ENCODE measurements at places on chromosomes 7 and 10.

- no peak for DNase-seq
These were observed 27.5 kb upstream of the EZH2 start for GRCh38 chr7:148911626-148912025.

DNA sequence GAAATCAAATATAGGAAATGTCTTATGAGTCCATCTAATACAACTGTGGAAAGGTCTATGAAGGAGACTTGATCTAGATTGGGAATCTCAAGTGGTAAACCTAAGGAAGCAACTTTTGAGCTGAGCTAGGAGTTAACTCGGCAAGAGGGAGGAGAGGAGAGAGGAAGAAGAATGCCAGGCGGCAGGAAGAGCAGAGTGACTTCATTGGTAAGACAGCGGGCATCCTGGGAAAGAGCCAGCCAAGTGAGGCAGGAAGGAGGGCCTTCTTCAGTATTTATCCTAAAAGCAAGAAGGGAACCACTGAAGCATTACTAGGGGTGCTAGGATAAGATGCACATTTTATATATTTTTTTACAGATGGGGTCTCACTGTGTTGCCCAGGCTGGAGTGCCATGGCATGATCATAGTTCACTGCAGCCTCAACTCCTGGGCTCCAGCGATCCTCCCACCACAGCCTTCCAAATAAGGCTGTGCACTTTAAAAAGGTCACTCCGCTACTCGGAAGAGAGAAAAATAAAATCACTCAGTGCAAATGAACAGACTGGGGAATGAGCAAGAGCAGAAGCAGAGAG lies 2.0 kb downstream of the BCL7B start:
- no peak for DNase-seq

- no peak for DNase-seq
These were observed 18.9 kb downstream of the CALML3 start for GRCh38 chr10:5543623-5544022.

DNA sequence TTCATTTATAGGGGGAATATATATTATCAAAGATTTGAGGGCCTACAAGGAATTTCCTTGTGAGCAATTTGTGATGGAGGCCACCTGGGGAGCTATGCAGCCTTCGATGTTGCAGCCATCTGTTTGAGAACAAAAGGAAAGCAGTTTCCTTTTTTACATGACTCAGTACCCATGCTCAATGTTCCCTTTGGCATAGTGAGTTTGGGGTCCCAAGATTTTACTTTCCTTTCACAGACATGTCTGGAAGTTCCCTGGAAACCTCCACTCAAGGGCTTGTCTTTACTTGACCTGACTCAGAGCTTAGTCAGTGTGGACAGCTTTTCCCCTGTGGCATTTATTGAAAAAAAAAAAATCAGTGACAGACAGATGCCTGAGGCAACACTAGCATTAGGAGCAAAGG lies 73.5 kb upstream of the VIPR2 start:
- no peak for DNase-seq

- DNase-seq, result no peak
These were observed 272.3 kb downstream of the ELFN1 start for GRCh38 chr7:1942243-1942940.

GRCh38 chr7:82091126-82091684 lies 321.4 kb upstream of the HGF start:
- peak; percentile 26 for DNase-seq

GRCh38 chr10:62384447-62385081 lies 10.4 kb downstream of the ZNF365 start:
- no peak for DNase-seq

- peak; percentile 46 for DNase-seq
These were observed 121.4 kb downstream of the CDK14 start for GRCh38 chr7:90717296-90718060.

- DNase-seq, result no peak
These were observed 28.8 kb downstream of the TSPAN15 start for GRCh38 chr10:69480068-69480412.

DNA sequence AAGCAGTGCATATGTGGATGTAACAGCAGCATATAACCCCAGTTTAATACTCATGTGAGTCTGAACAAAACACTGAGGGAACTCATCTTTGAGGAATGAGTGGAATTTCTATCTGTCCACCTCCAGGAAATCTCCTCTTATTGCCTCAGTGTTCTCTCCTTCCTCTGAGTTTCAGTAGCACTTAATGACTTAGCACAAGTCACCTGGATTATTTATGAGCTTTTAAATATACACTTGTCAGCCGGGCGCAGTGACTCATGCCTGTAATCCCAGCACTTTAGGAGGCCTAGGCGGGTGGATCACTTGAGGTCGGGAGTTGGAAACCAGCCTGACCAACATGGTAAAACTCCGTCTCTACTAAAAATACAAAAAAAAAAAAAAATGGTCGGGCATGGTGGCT lies 4.3 kb downstream of the LRRC20 start:
- no peak for DNase-seq

- DNase-seq, result peak; percentile 10
These were observed 205.1 kb upstream of the SEMA3A start for GRCh38 chr7:84399661-84400060.

DNA sequence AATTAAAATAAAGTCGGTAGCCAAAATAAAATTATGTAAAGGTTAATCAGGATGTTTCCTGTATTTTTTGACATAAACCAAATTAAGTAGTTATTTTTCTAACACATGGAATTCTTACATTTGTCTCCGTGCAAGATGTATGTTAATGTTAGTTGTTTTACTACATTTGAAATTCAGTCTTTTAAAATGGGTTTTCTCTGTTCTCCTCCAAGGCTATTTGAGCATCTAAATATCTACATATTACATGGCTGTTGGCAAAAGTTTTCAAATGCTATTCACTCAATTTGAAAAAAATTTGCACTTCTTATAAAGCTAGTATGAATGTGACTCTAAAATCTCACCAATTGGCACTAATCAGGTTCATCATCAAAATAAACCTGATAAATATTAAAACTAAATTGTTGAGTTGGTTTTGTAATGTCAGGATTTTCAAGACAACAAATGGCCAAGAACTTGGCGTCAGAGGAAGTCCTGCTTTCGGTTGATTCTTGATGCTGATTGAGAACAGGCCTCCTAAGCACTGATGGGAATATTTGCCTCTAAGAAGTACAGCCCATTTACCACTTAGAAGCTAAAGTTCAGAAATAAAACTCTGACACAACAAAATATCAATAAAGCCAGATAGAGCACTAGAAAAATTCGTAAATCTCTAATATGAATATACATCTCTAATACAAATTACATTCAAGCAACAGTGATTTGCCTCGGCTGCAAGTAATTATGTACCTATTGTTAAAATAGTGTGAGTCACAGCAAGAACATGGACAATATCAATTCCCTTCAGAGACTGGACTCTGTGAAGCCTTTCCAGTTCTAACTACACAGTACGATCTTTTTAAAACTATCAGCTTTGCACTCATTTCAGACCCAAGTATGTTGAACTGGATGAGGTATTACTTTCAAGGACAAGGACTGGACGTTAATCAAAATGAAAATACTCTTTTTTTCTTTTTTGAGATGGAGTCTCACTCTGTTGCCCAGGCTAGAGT lies 733.1 kb upstream of the C7orf33 start:
- peak; percentile 30 for DNase-seq

DNA sequence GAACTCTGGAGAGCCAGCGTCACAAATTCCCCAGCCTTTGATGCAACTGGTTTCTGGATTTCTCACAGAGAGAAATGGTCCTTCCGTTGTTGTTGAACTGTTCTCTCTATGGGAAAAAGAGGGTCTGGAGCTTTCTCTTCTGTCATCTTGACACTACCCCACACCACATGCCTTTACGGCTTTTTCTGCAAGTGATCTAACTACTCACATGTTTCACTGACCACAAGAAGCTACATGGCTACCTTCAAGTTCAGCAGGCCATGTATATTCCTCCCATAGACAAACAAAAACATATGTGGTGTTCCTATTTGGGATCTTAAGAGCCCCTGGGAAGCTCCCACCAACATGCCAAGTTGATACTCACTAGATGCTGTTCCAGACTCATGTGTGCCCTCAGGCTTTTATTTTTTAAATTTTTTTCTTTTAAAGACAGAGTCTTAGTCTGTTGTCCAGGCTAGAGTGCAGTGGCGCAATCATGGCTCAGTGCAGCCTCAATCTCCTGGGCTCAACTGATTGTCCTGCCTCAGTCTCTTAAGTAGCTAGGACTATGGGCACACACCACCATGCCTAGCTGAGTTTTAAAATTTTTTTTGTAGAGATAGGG lies 72.0 kb downstream of the RNF216 start:
- DNase-seq, result no peak

- no peak for DNase-seq
These were observed 35.4 kb downstream of the BNIP3 start for GRCh38 chr10:131946321-131946751.

DNA sequence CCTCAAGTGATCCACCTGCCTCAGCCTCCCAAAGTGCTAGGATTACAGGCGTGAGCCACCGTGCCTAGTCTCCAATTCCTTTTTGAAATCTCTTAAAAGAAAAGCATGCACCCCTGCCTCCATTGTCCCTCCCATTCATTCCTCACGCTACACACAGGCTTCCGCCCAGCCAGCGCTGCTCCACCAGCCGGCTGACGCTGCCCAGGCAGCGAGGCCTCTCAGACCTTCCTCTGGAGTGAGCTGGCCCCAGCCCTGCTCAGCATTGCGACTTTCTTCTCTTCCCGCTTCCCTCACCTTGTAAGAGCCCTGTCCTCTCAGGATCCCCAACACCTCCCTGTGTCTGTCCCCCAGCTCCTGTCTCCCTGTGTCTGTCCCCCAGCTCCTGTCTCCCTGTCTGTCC lies 23.6 kb downstream of the RGS10 start:
- DNase-seq, result no peak

DNA sequence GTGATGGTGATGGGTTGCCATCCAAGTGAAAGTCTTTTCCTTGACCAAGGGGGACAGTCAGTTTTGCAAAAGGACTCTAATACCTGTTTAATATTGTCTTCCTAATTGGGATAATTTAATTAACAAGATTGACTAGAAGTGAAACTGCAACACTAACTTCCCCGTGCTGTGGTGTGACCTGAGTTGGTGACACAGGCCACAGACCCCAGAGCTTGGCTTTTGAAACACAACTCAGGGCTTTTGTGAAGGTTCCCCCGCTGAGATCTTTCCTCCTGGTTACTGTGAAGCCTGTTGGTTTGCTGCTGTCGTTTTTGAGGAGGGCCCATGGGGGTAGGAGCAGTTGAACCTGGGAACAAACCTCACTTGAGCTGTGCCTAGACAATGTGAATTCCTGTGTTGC lies 6.9 kb downstream of the PPIF start:
- no peak for DNase-seq

GRCh38 chr7:1223196-1223981 lies 9.3 kb upstream of the UNCX start:
- no peak for DNase-seq

DNA sequence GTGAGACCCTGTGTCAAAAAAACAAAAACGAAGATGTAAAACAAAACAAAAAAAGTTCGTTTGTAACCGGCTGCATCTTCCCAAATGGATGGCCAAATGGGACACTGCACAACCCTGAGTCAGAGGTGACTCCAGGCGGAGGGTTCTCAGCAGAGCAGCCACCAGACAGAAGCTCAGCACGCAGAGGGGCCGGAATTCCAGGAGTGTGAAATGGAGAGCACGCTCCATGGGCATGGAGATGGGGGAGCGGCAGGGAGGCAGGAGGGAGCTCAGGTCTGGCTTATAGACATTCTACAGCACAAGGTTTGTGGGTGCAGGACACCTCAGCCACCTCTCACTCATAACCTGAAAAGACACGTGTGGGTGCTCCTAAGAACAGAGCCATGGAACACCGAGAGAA lies 227.0 kb downstream of the MAD1L1 start:
- DNase-seq, result no peak

DNA sequence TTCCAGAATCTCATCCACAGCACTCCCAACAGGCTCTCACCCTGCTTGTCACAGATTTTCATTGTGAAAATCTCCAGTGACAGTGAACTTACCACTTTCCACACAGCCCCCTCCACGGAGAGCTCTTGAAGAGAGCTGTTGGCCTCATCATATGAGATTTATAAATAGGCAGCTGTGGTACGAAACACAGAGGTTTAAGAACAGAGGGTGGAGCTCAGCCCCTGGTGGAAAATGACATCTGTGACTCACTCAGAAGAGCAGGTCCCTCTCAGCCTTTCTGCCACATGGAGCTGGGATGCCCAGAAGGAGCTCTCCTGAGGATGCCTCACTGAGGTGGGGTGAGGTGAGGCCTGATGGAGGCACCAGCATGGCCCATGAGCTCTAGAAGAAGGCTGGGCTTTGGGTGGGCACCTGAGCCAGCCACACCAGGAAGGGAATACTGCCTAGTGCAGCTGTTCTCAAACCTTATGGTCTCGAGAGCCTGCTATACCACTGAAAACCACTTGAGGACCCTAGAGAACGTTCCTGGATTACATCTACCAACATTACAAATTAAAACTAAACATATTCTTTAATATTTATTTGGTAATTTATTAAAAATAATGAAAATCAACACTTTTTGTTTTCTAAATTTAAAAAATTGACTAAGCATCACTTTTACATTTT lies 25.8 kb upstream of the EEPD1 start:
- peak; percentile 20 for DNase-seq

DNA sequence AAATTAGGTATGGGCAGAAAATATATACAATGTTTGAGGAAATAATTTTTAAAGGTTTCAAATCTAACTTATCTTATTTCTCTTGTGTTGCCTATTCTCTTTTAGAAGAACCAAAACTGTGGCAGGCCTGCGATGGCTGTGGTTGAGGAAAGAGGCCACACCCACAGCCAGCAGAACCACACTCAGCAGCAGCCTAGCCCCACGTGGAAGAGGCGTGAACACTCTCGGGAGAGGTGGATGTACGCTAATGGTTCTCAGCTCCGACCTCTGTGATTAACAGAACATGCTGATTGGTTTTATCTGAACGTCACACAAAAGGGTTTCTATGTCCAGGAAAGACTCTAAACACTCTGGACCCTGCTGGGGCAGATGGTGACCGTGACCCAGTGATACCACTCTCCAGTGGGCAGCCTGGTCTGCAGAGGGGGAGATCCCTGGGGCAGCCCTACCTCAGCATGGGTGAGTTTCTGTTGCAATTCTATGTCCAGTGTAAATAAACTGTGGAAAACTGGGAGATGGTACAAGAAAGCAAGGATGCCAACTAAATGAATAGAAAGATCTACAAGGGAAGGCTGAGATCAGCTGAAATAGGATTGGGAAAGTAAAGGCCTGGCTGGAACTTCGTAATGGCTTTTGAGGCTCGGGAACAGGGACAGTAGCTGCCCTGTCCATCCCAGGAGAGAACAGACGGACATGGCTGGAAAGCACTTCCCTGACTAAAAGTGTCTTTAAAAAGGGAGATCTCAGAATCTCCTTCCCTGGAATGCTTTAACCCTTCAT lies 26.6 kb downstream of the DIP2C start:
- no peak for DNase-seq

Measured in tongue (tissue), 3 donors.